ENCODE measurements at places on chromosomes 12 and 14.

- DNase-seq: no peak
Observed at GRCh38 chr14:93936245-93936644, 9.1 kb downstream of the FAM181A start.

- no peak for DNase-seq
Observed at GRCh38 chr12:7608184-7608911, 57.4 kb downstream of the APOBEC1 start.

- DNase-seq: no peak
Observed at GRCh38 chr14:50055461-50056228, 60.7 kb downstream of the VCPKMT start.

DNA sequence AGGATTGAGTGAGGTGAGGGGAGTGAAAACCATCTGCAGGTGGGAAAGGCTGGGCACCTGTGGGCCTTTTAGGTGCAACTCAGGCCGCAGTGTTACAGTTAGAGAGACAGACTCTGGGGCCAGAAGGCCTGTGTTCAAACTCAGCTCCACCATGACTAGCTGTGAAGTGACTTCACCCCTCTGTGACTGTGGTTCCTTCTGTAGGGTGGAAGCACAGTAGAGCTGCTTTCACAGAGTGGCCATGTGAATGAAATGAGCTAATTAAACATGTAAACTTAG is 25.0 kb downstream of the RBM19 start:
- no peak for DNase-seq

- DNase-seq: peak; percentile 97
Observed at GRCh38 chr12:58491306-58491705, 429.0 kb downstream of the LRIG3 start.

DNA sequence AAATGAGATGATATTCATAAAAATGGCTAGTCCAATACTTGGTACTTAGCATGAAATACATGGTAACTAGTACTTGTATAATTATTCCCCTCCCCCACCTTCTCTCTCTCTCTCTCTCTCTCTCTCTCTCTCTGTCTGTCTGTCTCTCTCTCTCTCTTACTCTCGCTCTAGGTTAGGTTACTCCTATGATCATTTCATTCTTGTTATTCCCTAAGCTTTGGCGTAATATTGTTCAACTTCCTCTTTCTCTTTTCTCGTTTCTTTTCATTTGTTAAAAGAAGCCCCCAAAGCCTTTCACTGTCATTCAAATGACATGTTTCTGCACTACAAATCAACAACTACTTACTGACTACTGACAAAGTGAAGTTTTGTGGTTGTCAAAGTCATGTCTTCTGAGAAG is 89.8 kb downstream of the GRIP1 start:
- no peak for DNase-seq

DNA sequence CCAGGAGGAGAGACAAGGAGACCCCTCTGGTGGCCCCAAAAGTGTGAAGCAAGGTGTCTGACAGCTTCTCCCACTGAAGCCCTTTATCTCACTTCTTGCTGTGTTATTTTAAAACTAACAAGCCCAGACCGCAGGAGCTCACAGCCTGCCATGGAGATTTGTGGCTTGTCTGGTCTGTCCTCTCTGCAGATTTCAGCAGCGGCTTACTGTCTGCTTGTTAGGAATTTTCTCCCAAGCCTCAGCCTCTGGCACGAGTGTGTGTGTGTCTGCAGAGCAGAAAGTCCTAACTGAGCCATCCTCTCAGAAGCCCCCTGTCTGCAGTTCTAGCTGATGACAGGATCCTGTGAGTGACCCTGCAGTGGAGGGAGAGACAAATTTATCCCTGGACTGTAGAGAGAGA is 87.9 kb upstream of the HSPB8 start:
- no peak for DNase-seq

Data from fibroblast of villous mesenchyme (primary cell).